Left hindlimb (tissue), 1 donor: ENCODE measurements at places on chromosomes 5 and 9.

DNA sequence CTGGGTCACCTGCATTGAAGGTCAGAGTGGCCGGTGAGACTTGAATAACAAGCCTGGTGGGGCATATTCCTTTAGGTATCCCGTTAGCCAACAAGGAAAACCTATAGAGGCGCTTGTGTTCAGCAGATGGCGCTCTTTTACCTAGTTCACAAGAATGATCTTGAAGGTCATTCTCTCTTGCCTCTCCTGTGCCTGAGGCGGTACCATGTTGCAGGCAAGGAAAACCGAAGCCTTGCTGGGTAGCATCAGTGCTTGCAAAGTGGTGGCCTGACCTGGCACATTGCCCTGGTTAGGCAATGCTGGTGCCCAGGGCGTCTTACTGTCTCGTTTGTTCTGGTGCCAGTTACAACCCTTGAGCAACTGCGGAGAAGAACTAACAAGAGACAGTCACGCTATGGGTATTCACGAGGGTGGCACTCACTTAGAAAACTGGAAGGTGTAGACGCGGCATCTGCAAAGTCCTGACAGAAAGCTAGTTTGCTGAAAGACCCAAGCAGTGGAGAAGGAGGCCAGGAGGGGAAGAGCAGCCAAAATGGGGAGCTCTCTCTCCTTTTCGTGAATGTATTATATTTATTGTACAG, 56.7 kb downstream of the AOPEP start:
- peak; percentile 86 for DNase-seq

GRCh38 chr5:54894957-54895815, 90.2 kb downstream of the ESM1 start:
- DNase-seq: no peak

DNA sequence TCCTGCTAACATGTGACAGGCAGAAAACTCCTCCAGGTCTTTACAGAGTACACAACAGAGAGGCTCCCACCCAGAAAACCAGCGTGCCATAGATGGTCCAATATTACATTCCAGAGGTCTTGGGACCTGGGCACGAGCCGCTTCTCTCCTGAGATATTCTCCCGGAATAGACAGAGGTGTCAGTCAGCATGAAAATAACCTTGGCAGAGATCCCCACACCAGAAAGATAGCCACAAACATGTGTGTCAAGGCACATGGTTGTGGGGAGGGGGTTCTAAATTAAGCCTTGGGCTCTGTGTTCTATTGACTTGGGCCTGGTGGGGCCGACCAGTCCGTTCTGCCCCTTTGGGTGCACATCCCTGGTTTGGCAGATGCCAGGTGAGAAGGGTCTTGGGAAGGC, 78.4 kb downstream of the BOD1 start:
- no peak for DNase-seq

DNA sequence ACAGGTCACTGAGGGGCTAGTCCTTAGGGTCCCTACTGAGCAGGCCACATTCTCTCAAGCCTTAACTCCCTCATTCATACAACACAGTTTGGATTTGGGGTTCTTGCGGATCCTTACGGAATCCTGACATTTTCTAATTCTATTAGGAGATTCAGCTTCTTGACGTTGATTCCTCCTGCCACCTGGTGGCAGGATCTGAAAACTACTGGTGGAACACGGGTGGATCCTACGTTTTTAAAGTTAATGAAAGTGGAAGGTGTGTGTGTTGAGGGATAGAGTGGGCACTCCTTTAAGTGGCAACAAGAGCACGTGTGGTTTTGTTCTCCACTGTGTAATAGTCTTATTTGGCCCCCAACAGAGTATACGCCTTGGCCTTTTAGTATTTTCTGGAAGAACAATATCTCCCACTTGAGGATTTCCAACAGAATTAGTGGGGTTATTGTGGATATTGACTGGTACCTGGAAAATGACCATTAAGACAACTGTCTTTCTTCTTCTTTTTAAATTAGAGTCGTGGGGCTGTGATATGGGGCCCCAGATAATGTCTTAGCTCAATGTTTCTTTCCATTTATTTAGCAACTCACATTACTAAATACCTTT, 25.2 kb downstream of the SLC28A3 start:
- peak; percentile 57 for DNase-seq

- DNase-seq: no peak
These were observed 6.6 kb upstream of the ENC1 start for GRCh38 chr5:74647096-74647495.

DNA sequence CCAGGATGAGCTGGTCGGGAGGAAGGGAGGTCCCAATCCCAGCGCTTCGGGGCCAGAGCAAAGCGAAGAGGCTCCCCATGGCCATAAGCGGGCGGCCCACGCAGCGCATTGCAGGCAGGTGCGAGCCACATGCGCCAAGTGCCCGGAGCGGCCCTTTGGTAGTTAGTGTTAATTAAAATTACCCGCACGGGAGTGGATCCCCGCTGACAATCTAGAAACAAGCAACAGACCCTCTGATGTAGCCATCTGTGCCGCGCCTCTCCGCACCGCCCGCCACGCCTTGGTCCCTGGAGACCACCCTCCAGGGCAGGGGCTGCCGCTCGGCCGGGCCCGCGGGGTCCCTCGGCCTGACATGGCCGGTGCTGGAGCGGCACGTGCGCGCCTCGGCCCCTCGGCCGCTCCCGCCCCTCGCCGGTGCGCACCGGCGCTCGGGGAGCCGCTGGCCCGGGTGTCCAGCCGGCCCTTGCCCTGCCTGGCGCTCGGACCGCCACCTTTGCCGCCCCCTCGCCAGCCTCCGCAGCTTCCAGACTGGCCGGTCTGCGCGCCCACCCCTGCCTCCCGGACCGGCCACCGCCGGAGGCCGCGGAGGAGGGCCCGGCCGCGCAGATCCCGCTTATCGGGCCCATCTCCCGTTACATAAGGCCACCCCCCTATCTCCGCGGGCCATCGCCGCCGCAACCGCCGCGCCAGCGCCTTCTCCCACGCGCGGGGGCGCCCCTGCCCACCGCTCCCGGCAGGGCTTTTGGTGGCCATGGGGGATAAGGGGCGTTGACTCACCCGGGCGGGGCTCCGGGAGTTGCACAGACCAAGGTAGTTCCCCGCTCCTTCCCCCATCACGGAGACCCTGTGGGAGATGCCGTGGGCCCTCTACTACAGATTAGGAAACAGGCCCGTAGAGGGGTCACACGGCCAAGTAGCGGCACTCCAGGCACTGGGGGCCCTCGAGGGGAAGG, 1.9 kb upstream of the IL13 start:
- DNase-seq: no peak

GRCh38 chr5:56481428-56482357, 248.6 kb upstream of the ANKRD55 start:
- peak; percentile 69 for DNase-seq

DNA sequence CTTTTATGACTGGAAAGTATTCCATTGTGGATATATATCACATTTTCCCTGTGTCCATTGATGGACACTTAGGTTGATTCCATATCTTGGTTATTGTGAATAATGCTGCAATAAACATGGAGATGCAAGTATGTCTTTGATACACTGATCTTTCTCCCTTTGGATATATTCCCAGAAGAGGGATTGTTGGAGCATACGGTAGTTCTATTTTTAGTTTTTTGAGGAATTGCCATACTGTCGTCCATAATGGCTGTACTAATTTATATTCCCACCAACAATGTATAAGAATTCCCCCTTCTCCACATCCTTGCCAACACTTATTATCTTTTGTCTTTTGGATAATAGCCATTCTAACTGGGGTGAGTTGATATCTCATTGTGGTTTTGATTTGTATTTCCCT, 54.9 kb upstream of the PITX1 start:
- DNase-seq: no peak

DNA sequence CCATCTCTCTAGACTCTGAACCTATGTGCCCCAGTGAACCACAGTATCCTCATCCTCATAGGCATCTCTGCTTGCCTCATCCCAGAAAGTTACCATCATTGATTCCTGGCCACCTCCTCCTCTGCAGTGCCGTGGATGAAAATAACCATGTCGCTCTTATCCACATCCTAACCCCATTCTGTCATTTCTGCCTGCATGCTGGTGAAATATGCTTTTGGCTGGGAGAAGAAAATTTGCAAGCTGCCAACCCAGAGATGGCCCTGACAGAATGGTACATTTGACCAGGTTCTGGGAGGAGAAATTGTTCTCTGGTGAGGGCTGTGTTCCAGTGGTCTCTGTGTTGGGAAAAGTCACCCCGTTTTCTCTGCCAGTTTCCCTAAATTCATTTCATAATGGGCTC, 149.7 kb downstream of the NMUR2 start:
- DNase-seq: no peak

DNA sequence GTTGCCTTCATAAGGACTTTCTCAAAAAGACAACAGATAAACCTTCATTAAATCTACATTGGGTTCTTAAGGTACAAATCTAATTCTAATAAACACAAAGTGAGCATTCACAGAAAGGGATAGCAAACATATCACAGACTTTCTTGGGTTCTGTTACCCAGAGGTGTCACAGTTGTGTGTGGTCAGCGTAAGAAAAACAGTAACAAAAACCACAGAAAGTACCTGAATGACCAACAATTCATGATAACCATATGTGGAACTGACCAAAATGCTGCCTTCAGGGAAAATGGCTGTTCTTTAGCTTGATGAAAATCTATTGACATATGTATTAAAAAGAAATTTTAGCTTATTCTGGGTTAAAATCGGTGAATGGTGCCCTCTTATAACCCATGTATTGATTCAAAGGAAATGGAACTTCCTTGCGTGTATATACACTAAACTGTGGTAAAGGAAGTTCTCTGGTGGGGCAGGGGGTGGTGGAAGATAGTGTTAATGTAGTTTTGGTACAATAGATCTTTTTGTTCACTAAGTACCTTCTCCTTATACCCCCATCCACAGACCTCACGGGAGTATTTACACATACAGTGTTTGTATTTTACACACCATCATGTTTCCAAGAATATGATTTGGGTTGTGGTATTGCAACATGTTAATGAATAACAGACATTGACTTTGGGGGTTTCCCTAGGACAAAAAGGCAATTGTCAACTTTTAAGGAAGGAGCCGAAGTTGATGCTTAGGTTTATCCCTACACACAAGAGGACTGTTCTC, 152.5 kb downstream of the APBA1 start:
- no peak for DNase-seq

DNA sequence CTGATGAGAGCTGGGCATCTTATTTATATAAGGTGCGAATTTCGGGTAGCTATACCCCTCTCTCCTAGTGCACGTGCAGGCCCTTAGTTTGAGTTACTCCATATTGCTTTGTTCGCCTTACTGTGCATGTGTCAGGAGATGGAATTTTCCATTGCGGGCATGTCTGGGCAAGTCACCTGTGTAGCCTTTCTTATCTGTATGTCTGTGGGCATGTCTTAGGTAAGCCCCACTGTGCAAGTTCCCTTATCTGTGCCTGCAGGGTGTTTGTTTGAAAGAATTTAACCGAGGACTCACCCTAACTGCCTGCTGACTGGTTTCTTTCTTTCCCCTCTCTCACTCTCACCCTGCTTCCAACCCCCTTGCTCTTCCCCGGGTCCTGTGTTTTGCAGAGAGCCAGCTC, 140.7 kb upstream of the RANBP3L start:
- DNase-seq: no peak

DNA sequence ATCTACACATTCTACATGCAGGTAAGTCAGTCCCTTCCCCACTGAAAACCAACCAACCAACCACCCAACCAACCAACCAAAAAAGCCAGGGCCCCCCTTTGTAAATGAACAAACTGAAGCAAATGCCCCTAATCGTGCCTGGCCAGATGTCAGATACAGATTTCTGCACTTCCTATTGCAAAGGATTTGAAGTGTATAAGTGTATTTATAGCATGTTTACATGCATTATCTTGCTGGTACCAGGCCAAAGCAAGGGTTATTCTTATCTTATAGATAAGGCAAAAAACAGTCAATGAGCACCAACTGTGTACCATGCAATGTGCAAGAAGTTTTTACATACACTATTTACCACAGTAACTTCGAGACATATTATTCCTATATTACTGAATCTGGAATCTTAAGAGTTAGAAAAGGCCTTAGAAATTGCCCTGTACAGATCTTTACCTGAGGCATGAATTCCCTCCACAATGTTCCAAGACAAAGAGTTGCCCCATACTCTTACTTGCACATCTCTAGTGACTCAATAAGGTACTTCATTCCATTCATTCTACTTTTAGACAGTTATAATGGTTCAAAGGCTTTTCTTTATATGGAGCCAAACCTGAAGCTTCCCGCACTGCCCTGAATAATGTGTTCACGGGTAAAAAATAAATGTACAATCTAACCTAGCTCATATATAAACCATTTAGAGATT, 51.7 kb upstream of the NR5A1 start:
- no peak for DNase-seq

DNA sequence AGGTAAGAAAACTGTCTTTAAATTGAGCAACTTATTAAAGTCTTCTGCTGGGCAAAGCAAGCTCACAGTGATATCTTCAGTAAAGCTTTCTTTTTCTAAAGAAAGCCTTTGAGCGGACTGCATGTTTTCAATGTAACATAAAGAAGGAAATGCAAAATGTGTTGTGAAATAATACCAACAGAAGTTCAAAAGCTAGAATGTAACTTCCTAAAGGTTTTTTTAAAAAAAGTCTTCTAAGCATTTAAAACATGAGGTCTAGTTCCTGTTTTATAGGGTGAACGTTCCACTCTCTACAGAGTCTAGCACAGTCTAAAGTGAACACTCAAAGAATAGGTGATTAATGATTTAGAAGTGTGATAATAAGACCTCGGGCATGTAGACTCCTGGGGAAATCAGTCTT, 62.9 kb downstream of the DENND1A start:
- DNase-seq: no peak

DNA sequence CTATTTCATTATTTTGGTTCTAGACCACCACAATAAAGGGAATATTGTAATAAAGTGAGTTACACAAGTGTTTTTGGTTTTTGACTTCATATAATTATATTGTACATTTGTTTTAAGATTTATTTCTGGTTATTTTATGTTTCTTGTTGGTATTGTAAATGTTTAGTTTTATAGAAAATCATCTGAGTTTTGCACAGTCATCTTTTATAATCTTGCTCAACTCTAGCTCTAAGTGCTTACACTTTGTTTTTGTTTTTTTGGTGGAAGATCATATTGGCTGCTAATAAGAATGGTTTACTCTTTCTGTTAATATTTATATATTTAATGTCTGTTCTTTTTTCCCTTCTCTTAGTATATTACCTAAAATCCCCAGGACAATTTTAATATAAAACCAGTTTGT, 135.0 kb downstream of the CNTLN start:
- no peak for DNase-seq

- no peak for DNase-seq
These were observed 159.5 kb downstream of the TRPM6 start for GRCh38 chr9:74728176-74728575.

DNA sequence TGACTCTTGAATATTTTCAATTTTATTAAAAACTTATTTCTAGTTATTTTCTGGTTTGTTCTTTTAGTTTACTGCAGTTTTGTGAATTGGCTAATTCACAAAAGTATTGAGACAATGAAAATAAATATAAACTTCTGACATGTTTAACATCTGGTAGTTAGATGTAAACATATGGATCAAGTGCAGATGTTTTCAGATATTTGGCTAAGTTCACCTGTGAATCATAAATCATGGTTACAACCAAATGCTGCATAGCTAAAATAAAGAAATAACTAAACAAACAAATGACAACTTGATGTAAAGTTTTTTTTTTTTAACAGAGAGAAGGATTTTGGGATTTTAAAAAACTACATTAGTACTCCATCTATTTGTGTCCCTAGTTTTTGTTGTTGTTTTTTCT, 484.6 kb downstream of the SLCO4C1 start:
- DNase-seq: no peak
